Muscle of arm (tissue), 14 donors: ENCODE measurements at places on chromosomes 7 and 10. TPM values are rescaled to one million over a fixed set of nuclear protein-coding genes. Genes with fewer than 3 reads are reported as not detected.

GRCh38 chr10:34145715-34146114, 669.4 kb downstream of the PARD3 start:
- no peak for DNase-seq

- DNase-seq = no peak
Observed at GRCh38 chr10:78371136-78371535, 337.5 kb downstream of the RPS24 start.

DNA sequence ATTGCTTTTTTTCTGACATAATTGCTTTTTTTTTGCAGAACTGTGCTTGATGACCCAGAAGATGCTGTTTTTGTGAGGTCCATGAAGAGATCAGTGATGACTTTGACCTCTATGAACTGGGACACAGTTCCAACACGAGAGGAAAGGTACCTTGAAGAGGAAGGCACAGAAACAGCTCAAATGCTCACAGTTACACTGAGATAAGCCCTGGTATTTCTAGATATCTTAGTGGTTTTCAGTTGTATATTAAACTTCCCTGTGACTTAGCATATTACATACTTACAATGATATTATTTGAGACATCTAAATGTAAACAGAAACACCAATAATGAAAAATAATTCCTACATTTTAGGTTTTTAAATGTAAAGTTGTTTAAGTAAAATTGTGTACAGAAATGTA, 54.7 kb downstream of the LRRC72 start:
- no peak for DNase-seq

GRCh38 chr10:79111427-79111826, 42.7 kb downstream of the ZMIZ1 start:
- no peak for DNase-seq

GRCh38 chr7:134532180-134532953, 5.0 kb downstream of the AKR1B10 start:
- DNase-seq = no peak

DNA sequence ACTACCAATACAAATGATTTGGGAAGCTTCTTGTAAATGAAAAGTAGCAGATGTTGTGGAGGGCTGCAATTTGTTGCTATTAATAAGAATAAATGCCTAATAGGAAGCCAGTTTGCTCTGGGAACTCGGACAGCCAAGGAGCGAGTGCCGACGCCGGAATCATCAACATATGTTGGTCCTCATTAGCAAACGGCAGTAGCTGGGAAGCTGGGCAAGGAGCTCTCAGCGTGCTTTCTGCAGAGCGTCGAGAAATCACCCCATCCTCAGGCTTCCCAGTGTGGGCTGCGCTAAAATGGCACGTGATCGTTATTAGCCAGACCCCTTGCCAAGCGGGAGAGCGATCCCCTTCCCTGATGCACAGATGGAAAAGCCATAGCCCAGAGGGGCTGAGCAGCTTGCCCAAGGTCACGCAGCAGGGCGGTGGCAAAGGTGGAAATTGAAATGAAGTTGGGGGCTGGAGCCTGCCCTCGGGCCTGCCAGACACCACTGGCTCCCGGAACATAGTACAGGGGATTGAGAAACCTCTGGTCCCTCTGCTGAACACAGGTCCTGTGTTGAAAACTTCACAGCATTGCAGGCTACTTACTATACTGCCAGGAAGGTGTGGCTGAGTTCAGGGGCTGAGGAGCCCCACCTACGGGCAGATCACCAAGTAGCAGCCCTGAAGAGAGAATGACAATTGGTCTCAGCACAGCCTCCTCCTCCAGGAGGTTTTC, 326.9 kb downstream of the PLXNA4 start:
- no peak for DNase-seq

DNA sequence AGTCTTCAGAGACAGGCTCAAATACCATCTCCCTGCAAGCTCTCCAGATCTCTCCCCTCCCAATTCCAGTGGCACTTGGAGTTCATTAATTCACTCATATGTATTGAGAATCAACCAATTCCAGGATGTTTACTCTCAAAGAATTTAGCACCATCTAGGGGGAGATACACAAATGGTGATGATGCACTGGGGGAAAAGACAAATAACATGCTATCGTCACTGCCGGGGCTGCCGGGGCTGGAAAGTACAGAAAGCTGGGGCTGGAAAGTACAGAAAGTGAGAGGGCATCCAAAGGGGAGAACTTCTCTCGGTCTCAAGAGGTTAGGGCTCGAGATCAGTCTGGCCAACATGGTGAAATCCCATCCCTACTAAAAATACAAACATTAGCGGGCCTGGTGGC, 118.7 kb downstream of the MKX start:
- DNase-seq = no peak

GRCh38 chr10:48791267-48791928, 106.7 kb downstream of the WDFY4 start:
- DNase-seq = no peak

GRCh38 chr10:110610308-110610774, 33.8 kb upstream of the RBM20 start:
- peak; percentile 51 for DNase-seq

The TSPAN15 gene
- polyA plus RNA-seq = 63.5 TPM

The CHST15 gene
- polyA plus RNA-seq = 16.0 TPM

The GRM3 gene
- 0.07 TPM for polyA plus RNA-seq

The RALA gene
- polyA plus RNA-seq = 69.8 TPM

The JCAD gene
- 26.7 TPM for polyA plus RNA-seq

The PRSS2 gene
- polyA plus RNA-seq = not detected

The ANXA8L1 gene
- polyA plus RNA-seq = not detected

The ANKRD61 gene
- 1.1 TPM for polyA plus RNA-seq
